ENCODE measurements at places on chromosomes 12 and 14.
A peak's percentile ranks its signal among the peaks of the same experiment; 100 is the strongest.

GRCh38 chr12:112595410-112595809 lies 176.7 kb downstream of the PTPN11 start:
- no peak for DNase-seq

DNA sequence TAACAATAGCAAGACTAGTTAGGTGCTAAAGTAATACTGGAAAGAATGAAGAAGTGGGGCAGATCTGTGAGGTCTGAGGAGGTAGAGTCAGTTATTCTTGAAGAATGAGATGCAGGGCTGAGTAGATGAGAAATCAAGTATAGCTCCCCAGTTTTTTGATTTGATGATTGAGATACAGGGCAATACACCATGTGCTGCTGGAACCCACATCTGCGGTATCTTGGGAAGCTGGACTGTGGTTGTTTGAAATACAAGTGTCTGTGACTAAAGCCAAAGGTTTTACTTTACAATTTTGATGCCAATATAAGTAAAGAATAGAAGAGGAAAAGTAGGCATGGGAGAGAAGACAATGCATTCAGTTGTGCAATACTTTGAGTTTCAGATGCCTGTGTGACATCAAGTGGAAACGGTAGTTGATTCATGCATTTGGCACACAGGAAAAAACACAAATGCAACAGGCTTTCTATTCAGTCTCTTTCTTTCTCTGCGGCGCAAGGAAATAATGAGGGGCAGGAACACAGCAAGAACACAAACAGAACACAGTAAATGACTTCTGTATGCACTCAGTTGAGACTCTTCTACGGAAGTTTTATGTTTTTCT lies 190.2 kb upstream of the SLC38A2 start:
- peak; percentile 94 for DNase-seq

DNA sequence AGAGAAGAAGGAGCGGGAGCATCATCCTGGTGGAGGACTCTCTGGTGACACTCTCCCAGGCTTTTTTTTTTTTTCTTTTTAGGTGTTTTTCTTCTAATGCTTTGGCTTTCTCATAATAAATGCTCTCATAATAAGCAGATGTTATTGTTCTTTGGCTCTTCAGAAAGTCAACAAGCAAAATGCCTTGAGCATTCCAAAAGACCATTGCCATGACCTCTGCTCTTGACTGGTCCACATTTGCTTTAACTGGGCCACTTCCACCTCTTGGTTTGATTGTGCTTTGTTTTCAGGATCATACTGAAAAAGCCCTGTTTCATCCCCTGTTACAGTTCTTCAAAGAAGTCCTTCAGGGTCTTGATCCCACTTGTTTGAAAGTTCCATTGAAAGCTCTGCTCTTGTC lies 36.9 kb downstream of the CRACR2A start:
- no peak for DNase-seq

DNA sequence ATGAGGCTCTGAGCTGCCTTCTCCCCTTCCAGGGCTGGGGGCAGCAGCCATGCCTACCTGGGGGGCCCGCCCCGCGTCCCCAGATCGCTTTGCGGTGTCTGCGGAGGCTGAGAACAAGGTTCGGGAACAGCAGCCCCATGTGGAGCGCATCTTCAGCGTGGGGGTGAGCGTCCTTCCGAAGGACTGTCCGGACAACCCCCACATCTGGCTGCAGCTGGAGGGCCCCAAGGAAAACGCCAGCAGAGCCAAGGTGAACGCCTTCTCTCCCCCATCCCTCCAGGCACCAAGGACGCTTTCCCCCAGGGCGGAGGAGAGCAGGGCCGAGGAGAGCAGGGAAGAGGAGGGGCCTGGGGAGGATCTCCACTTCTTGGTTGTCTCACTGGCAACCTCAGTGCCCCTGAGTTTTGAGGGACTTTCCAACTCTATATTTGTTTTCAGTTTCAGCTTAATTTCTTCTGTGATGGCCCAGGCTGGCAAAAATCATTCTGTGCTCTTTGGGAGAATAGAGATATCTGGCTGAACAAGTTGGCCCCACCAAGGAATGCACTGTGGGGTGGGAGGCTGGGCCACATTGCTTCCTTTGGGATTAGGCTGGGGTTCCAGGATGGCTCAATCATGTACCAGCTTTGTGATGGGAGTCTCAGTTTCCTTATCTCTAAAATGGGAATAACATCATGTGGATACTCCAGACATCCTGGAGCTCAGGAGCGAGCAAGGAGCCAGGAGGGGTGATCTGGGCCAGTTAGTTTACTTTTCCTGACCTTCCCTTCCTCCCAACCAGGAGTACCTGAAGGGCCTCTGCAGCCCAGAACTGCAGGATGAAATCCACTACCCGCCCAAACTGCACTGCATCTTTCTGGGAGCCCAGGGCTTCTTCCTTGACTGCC lies 1.2 kb downstream of the KHNYN start:
- peak; percentile 55 for DNase-seq

DNA sequence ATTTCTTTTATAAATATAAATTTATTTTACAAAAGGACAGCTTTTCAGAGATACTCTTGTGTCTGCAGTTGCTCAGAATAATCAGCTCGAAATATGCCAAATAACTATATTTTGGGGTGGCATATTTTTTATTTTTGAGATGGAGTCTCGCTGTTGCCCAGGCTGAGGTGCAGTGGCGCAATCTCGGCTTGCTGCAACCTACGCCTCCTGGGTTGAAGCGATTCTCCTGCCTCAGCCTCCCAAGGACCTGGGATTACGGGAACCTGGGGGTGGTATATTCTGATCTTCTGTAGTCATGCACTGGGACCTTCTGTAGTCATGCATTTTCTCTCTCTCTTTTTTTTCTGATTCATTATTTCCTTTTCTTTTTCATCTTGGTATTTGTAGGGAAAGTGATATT lies 135.0 kb upstream of the AMIGO2 start:
- no peak for DNase-seq

GRCh38 chr14:64410084-64410774 lies 22.1 kb downstream of the MTHFD1 start:
- DNase-seq, result peak; percentile 51

- DNase-seq, result no peak
These were observed 26.8 kb downstream of the PYGL start for GRCh38 chr14:50917449-50917848.

GRCh38 chr14:33837943-33838683 lies 112.8 kb downstream of the EGLN3 start:
- no peak for DNase-seq

- no peak for DNase-seq
These were observed 172.5 kb upstream of the FOXN3 start for GRCh38 chr14:89589400-89590118.

GRCh38 chr12:20805921-20806320 lies 4.6 kb upstream of the SLCO1B3 start:
- DNase-seq, result no peak

DNA sequence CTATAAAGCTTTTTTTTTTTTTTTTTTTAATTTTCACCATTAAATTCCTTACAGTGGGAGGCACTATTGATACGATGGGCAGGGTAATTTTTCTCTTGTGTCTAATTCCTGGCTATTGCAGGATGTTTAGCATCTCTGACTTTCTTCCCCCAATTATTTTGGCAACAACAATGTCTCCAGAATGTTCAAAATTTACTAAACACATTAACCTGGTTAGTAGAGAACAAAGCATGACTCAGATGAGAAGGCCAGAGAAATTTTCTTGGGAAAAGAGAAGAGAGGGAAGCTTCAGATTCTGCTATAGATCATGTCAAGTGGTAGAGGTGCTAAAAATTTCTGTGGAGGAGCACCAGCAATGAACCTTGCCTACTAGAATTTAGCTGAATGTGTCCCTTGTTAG lies 171.5 kb upstream of the PRICKLE1 start:
- DNase-seq, result peak; percentile 31

- peak; percentile 81 for DNase-seq
These were observed 95.4 kb upstream of the SLC38A4 start for GRCh38 chr12:46921048-46921763.

DNA sequence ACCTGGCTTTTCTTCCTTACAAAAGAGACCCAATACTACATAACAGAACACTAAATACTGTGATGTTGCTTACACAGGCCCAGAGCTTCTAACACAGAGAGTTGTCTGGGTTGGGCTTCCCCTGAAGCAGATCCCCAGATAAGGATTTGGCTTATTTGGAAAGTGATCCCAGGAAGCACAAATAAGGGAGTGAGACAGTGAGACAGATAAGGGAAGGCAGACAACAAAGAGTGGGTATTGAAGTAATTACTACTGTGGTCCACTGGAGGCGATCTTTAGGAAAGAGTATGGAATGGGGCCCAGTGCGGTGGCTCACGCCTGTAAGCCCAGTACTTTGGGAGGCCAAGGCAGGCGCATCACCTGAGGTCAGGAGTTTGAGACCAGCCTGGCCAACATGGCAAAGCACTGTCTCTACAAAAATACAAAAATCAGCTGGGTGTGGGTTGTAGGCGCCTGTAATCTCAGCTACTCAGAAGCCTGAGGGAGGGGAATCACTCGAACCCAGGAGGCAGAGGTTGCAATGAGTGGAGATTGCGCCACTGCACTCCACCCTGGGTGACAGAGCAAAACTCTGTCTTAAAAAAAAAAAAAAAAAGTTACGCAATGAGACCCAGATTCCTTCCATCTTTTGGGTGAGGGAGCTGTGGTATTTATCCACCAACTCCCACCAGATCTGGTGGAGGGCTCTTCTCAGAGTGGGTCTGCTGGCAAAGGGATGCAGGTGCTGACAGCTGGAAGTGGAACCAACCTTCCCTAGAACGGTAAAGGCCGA lies 10.2 kb upstream of the C12orf43 start:
- no peak for DNase-seq

DNA sequence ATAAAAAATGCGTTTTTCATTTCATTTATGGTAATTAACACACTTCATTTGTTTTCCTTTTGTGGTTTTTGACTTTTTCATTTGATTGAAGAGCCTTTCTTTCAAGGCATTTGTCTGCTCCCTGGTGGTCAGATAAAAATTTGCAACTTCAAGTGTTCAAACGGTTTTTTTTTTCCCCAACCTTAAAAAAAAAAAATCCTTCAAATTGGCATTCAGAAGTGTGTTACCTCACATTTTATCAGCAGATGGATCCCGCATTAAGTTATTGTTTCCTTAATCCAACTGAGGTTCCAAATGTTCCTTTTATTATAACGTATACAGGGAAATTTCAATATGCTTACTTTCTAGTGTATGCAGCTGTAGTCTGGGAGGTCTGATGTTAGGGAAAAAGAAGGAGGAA lies 47.2 kb downstream of the MYF5 start:
- peak; percentile 83 for DNase-seq

DNA sequence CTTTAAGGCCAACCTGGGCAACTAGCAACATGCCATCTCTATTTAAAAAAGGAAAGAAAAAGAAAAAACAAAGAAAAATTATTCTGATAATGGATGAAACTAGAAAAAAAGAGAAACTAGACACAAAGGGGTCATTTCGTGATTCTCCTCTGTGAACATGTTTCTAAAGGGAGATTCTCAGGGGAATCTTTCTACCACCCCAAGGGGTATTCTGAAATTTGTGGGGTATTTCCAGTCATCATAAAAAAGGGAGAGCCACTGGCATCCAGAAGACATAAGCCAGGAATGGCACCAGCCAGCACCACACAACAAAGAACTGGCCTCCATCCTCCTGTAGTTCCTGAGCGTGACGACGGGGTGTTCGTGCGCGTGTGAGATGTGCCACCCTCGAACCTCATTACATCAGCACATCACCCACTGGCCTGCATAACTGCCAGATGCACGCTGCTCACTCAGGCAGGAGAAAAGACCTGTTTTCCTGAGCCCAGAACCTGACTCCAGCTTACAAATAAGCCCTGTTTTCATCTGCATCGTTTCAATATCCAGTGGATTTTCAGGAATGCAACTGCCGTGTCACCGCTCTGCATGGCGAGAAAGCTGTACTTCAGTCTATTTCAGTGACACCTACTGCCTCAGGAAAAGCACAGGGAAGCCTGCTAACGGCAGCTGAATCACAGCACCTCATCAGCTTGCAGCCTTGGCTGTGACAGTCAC lies 23.9 kb downstream of the STX2 start:
- DNase-seq, result no peak

DNA sequence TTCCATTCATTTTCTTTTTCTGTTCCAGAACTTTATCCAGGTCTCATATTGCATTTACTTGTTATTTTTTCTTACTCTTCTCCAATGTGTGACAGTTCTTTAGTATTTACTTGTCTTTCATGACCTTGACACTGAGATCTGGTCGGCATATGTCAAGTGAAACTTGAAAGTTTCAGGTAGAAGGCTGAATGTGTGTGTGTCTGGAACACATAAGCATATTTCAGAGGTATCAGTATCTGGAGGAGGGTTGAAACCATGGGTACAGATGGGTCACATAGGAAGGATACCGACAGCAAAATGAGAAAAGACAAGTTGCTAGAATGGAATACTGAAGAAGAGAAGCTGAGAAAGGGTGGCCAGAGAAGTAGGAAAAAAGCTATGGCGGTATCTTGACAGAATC lies 22.5 kb upstream of the PTGDR start:
- DNase-seq, result no peak

GRCh38 chr14:43669355-43669754 lies 837.7 kb downstream of the FSCB start:
- DNase-seq, result no peak

DNA sequence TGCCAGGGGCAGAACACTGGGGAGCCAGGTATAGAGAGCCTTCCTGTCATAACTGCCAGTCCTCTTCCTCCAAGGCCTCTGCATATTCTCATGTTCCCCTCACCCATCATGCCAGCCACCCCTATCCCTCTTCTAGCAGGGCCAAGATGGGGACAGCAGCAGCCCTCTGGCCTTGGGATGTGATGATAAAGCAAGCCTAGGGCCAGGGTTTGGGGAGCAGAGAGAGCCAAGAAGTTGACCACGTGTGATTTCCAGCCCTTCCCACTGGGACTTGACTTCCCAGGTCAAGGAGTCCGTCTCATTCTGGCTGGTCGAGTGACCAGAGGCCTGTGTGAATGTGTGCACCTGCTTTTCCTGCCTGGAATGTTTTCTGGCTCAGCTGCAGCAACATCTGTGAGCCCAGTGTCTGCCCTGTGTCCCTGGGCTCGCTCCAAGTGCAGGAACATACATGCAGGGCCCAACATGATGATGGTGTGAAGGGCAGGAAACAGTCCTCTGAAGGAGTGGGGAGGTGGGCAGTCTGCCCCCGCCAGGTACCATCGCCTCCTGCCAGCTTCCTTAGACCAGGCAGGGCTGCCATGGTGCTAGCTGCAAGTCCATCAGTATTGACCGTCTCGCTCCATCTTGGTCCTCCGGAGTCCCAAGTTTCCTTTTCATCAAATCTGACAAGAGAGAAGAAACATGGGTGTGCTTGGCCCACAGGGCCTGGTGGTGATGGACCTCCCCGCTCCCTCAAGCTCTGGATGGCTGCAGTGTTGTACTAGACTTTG lies 21.0 kb downstream of the VASH1 start:
- no peak for DNase-seq

GRCh38 chr14:77014004-77014604 lies 14.4 kb downstream of the IRF2BPL start:
- DNase-seq, result no peak

- no peak for DNase-seq
These were observed 1082.4 kb downstream of the TMTC2 start for GRCh38 chr12:83769151-83769550.

DNA sequence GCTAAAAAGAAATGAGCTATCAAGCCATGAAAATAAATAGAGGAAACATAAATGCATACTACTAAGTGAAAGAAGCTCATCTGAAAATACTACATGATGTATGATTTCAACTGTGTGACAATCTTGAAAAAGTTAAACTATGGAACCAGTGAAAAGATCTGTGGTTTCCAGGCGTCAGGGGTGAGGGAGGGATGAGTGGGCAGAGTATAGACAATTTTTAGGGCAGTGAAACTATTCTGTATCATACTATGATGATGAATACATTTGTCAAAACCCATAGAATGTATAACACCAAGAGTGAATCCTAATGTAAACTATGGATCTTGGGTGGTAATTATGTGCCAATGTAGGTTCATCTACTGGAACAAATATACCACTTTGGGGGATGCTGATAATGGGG lies 21.3 kb downstream of the SPX start:
- DNase-seq, result no peak

GRCh38 chr12:52164624-52165023 lies 27.2 kb downstream of the KRT80 start:
- DNase-seq, result no peak

Data from fibroblast of mammary gland (primary cell).